Breast epithelium (tissue), 4 donors: ENCODE measurements at places on chromosomes 1 and 21. TPM values are rescaled to one million over a fixed set of nuclear protein-coding genes. Genes with fewer than 3 reads are reported as not detected.

GRCh38 chr1:96865731-96866685, 144.4 kb downstream of the PTBP2 start:
- no peak for DNase-seq

DNA sequence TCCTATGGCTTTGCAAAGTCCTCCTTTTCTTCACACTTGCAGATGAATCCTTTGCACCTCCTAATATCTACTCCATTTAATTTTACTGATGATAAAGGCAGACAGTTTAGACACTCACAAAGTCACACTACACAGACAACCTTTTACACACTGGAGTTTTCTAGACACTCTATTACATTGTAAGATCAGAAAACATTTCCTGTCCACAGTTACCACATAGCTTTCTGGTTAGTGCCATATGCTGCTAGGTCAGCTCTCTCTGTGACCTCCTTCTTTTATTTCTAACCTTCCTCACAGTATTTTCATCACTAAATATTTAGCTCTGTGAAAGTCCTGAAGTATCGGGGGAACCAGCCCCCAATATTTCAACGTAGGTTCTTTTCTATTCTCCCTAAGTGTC, 5.1 kb downstream of the SH2D1B start:
- DNase-seq = no peak

Gene UAP1
- 128 TPM for total RNA-seq

Gene GPX7
- 17.8 TPM for total RNA-seq

DNA sequence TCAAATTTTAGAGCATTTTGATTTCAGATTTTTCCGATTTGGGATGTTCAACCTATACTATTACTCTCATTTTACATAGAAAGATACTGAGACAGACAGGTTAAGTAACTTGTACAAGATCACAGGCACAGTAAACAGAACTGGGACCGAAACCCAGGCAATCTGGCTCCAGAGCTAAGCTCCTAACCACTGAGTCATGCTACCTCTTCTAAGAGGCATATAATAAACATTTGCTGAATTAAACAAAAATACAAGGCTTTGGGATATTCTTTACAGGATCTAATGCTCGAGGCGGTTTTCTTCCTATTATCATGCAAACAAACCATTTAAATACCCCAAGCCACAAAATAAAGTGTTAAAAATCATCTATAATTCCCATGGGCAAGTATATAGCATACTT, 50.3 kb downstream of the MCOLN2 start:
- no peak for DNase-seq

DNA sequence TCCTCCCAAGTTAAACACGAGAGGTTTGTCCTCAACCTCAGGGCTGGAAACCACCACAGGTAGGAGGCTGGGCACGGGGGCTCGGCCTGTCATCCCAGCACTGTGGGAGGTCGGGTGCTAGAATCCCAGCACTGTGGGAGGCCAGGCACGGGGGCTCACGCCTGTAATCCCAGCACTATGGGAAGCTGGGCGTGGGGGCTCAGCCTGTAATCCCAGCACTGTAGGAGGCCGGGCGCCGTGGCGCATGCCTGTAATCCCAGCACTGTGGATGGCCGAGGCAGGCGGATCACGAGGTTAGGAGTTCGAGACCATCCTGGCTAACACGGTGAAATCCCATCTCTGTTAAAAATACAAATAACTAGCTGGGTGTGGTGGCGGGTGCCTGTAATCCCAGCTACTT, 6.7 kb upstream of the CDK11A start:
- no peak for DNase-seq

GRCh38 chr21:40685141-40685540, 161.8 kb downstream of the DSCAM start:
- DNase-seq = no peak

Gene PARP1
- 83.9 TPM for total RNA-seq

DNA sequence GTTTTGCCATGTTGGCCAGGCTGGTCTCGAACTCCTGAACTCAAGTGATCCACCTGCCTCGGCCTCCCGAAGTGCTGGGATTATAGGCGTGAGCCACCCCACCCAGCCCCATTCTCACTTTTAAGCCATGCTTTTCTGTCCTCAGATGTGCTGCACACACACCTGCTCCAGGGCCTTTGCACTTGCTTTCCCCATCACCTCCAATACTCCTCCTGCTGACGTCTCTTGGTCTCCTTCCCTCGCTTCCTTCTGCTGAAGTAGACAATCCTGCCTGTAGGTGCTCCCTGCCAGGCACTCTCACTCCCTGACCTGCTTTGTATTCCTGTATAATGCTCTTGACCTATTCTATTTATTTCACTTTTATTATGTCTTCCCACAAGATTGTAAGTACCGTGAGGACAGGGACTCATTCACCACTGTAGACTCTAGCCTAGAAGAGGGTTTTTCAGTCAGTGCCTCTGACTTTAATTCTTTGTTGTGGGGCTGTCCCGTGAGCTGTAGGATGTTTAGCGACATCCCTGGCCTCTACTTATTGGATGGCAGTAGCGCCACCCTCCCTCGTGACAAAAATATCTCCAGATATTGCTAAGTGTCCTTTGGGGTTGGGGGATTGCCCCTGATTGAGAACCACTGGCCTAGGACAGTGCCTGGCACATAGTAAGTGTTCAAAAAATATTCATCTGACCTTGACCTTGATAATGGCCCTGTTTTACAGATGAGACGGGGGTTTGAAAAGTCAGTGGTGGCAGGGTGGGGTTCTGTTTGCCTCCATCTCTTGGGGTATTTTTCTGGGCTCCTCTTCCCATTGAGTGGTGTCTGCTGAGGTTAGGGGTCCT, 4.6 kb downstream of the TNFRSF1B start:
- DNase-seq = no peak

GRCh38 chr21:31117128-31117916, 79.0 kb upstream of the KRTAP19-8 start:
- no peak for DNase-seq

DNA sequence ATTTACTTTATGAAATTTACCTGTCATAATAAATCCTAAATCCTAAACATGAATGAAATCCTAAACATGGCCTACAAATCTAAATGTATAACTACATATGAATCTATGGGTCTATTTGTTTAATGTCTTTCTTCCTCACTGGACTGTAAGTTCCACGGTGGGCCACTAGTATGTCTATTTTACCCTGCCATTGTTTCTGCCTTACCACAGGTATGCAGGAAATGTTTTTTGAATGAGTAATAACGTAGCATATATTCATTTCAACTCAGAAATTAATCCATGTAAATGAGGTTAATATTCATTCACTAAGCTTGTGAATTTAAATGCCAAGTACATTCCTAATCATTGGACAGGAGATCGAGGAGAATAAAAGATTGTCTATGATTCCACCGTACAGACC, 35.3 kb downstream of the B3GALNT2 start:
- no peak for DNase-seq

- DNase-seq = peak; percentile 75
These were observed 17.6 kb downstream of the COL8A2 start for GRCh38 chr1:36107394-36107793.

DNA sequence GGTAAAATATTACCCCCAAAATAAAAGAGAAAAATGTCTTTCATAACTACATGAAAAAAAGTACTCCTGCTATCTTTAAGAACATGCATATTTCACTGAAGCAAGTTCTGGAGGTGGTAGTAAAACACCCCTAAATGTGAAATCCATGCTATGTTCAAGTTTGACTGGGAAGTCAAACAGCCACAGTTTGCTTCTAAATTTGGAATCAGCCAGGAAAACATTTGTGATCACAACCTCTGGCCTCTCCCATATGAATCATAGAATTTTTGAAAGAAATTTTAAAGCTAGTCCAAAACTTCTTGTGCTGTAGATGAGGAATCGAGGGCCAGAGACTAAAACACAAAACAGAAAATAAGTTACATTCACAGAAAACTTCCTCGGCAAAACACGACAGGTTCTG, 6.6 kb downstream of the SORT1 start:
- DNase-seq = no peak

GRCh38 chr1:10646347-10646861, 150.0 kb downstream of the CASZ1 start:
- DNase-seq = no peak

Gene KCNK2
- 12.5 TPM for total RNA-seq

Gene CITED4
- total RNA-seq = 26.9 TPM

- DNase-seq = no peak
These were observed 4.4 kb downstream of the POU3F1 start for GRCh38 chr1:38041936-38042834.

- DNase-seq = no peak
These were observed 121.1 kb downstream of the NUF2 start for GRCh38 chr1:163442895-163443294.

Gene SLC30A2
- total RNA-seq = 0.33 TPM

Gene PMF1
- 75.2 TPM for total RNA-seq

Gene PPM1J
- 0.32 TPM for total RNA-seq

DNA sequence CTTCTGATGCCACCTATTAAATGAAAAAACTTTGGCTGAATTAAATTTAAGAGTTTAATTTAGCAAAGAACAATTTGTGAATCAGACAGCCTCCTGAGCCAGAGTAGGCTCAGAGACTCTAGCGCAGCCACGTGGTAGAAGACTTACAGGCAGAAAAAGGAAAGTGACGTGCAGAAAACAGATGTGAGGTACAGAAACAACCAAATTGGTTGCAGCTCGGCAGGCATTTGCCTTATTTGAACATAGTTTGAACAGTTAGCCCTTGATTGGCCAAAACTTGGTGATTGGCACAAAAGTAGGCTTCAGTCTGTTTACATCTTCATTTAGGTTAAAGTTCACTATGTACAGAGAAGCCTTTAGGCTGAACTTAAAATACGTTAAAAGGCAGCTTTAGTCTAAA, 22.9 kb downstream of the TCP10L start:
- no peak for DNase-seq

- DNase-seq = no peak
These were observed 5.6 kb upstream of the DEGS1 start for GRCh38 chr1:224177356-224177999.

GRCh38 chr1:179818260-179818659, 59.3 kb downstream of the TOR1AIP2 start:
- DNase-seq = no peak

Gene DPT
- total RNA-seq = 740 TPM

- no peak for DNase-seq
These were observed 17.4 kb downstream of the MTR start for GRCh38 chr1:236812334-236813030.

- DNase-seq = no peak
These were observed 350.1 kb upstream of the GREM2 start for GRCh38 chr1:240962086-240962485.

DNA sequence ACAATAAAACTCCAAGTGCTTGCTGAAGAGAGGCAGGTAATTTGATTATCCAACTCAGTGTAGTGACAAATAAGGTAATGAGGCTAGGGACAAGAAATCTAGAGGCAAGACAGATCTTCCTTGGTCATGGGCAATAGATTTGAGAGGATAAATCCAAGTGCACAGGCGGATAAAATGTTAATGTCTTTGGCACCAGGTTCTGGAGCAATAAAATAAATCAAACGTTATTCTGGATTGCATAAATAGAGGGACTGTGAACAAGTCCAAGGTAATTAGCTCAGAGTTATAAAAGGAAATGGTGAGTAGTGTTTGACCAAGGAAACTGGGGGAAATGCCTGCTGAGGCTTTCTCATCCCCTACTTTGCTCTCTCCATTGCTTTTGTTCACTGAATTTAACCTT, 329.3 kb upstream of the PROX1 start:
- DNase-seq = no peak

DNA sequence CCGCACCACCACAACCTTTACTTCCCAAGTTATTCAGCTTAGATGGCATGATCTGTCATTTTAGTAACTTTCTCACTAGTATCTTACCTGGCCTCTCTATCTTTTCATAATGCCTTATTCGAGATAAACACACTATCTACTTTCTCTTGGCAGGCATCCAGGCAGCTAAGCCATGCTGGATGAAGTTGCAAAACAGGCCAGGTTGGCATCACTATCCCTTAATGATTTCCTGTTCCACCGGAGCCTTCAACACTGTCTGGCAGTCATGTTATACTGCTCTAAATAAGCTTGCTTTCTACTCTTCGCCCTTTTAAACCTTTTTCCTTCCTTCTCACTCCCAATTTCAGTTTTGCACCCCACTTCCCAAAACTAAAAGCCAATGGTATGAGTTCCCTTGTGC, 12.0 kb upstream of the KCNH1 start:
- no peak for DNase-seq

DNA sequence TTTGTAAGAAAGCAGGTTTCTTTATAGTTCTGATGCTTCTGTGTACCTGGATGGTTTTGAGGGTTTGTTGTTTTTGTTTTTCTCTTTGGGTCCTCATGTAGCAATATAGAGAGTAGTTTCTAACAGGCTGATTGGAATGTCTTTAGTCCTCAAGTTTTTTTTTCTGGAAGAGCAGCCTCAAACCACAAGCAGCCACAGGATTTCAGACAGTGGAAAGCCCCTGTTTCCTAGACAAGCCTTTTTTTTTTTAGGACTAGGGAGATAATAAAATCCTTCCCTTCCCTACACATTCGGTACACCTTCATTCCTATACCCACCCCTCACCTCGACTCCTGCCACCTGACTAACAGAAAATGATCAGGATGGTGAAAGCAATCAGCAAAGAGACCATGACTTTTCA, 47.6 kb downstream of the ACP6 start:
- no peak for DNase-seq
